ENCODE measurements at places on chromosomes 11 and 22.

DNA sequence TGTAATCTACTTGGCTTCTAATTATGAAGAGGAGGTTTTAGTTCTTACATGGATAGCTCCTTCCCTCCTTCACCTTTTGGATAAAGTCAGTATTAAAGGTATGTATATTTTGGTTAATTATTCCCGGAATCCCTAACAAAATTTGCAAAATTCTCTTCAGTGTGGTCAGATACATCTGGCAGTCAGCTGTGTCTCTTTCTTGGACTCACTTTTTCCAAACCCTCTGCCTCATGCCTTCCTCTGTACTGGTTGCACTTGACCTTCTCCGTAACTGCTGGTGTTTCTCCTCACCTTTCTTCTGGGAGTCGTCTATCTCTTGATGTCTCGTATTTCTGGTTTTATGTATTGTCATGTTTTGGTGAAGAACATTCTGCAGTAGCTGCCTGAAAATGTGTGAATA, 62.5 kb downstream of the PPP6R3 start:
- no peak for DNase-seq

DNA sequence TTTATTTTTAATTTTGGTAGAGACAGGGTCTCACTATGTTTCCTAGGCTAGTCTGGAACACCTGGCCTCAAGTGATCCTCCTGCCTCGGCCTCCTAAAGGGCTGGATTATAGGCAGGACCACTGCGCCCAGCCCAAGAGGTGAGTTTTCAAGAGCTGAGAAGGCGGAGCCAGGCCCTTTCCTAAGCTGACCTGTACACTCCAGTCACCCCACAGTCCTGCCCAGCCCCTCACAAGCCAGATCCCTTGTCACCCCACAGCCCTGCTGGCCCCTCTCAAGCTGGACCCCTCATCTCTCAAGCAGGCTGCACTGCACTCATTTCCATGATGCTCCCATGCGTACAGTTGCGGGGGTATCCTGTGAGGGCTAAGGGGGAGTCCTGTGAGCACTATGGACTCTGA, 2.9 kb downstream of the DENND6B start:
- no peak for DNase-seq

DNA sequence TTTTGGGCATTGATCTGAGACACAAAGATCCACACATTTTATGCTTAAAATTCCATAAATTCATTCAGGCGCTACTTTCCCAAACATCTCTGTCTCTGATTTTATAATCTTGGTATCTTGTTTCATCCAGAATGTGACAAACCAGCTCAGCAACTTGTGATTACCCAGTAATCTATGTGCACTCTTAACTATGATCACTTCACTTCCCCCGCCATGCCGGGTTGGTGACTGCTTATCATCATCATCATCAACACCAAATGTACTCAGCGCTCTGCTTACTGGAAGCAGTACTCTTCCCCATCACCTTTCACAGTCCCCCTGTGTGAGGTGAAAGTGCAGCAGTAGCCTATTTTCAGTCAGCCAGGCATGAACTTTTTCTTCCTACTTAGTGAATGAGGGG, 15.2 kb upstream of the MMP7 start:
- no peak for DNase-seq

- DNase-seq = no peak
Measured at GRCh38 chr11:15519124-15519791, 404.5 kb downstream of the INSC start.

DNA sequence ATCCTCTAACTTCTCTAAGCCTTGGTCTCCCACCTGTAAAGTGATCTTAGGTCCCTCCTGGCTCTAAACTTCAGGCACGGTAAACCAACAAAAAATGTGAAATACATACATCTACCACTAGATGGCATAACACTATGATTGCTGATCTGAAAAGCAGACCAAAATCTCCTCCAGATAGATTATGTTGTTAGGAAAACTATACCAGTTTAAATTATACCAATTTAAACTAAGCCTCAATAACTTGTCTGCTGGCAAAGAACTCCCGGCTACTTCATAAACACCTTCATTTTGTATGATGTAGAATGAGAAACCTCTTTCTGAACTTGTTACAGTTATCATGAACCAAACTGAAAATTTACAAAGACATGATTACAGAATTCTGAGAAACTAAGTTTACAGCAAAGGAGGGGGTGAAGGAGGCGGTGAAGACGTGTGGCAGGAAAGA, 85.9 kb downstream of the SBF2 start:
- DNase-seq = no peak

DNA sequence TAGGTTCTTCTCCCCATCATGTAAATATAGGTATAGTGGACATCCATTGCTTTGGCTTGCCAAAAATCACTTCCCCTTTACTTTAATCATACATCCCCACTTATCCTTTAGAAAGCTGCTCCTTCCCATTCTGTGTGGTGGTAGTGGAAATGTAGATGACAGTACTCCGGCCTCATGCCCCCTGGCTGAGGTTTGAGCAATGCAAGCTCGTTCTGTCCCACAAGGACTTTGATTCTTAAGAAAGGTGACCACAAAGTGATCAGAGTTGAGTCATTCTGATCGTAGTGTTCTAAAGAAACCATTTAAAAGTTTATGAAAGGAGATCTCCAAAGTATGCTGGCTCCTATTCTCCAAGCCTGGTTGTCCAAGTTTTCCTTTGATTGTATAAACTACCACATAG, 10.9 kb downstream of the TUG1 start:
- no peak for DNase-seq

GRCh38 chr11:1520663-1521267, 34.2 kb upstream of the MOB2 start:
- no peak for DNase-seq

GRCh38 chr11:16252373-16252772, 104.0 kb downstream of the SOX6 start:
- no peak for DNase-seq

GRCh38 chr22:42202669-42203068, 67.8 kb downstream of the TCF20 start:
- peak; percentile 44 for DNase-seq

DNA sequence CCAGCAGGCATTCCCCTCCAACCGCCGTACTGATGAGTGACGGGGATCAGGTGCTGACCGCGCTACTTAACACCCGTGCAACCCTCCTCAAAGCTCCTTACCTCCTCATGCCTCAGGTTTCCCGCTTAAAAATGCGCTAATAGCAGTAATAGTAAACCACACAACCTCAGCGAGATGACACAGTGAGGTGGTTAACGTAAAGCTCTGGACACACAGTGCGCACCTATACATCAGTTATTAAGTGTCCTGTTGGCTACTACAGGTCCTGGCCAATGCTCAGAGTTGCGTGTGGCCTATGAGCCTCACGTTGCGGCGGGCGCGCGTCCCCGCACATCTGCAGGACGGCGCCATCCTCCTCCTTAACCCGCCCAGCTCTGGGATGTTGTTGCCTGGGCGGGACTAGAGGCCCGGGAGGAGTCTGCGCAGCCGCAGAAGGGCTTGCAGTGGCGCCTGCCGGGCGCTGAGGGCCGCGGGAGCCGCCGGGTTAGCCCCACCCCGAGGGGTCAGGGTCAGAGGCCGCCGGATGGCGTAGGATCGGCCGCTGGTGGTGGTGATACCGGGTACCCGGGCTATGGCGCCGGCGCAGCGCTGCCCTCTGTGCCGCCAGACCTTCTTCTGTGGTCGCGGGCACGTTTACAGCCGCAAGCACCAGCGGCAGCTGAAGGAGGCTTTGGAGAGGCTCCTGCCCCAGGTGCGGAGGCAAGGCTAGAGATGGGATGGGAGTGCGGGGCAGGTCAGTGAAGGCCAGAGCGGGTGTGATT, at the start of gene CENATAC:
Gene CENATAC (plus strand): TSS at position 512 of the 761 bp plus-strand sequence. CDS start 60 bp downstream, at position 572.
- DNase-seq = peak; percentile 90

- no peak for DNase-seq
Measured at GRCh38 chr11:61959114-61959513, 8.3 kb downstream of the FTH1 start.

DNA sequence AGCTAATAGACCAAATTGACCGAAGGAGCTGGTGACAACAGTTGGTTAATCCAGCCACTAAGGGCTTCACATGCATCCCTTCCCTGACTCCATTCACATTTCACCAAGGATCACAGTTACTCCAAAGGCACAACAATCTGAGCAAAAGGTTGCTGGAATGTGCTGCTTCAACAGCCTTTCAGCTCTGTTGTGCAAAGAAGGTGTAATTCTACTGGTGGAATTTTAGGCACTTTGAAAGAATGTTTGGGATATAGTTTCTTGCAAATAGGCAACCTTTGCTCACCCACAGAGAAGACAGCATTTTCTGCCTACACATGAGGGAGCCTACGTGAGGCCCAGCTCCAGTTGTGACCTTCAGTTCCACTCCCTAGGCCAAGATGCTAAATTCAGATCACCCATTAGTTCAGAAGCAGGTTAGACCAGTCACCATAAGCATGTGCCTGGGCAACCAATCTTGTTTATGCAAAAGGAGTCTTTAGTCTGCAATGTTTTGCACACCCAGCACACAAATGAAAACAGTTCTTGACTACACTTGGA, 21.6 kb upstream of the FCHSD2 start:
- DNase-seq = no peak

GRCh38 chr11:60914633-60915247, 782 bp downstream of the TMEM109 start:
- no peak for DNase-seq

GRCh38 chr11:35419184-35419829, at the start of gene SLC1A2:
TSS of gene SLC1A2 (minus strand) at chr11:35419558. CDS start at chr11:35418966, 592 bp downstream.
- no peak for DNase-seq

- no peak for DNase-seq
Measured at GRCh38 chr11:87859636-87860035, 315.6 kb downstream of the RAB38 start.
